ENCODE measurements at places on chromosomes 7 and 10.

- no peak for DNase-seq
These were observed 129.4 kb upstream of the PLPP4 start for GRCh38 chr10:120327675-120328074.

- DNase-seq: no peak
These were observed 40.4 kb downstream of the CAMK2B start for GRCh38 chr7:44284881-44285541.

- no peak for DNase-seq
These were observed 1.5 kb upstream of the PARD3 start for GRCh38 chr10:34816501-34817002.

DNA sequence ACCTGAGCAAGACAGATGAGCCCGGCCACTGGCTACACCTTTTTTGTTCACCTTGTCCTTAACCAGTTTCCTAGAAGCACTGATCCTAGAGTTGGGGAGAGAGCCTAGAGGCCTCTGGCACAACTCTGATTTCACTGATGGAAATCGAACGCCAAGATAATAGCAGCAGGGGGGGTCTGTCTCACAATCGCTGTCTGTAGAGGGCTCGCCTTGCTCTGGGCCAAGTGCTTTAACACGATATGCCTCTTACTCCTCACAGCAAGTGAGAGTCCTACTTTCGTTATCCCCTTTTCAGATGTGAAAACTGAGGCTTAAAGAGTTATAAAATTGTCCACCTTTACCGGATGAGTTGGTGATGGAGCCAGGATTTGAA lies 472 bp downstream of the RASSF4 start:
- DNase-seq: no peak

- DNase-seq: peak; percentile 85
These were observed 8.0 kb upstream of the BEND7 start for GRCh38 chr10:13536674-13537366.

DNA sequence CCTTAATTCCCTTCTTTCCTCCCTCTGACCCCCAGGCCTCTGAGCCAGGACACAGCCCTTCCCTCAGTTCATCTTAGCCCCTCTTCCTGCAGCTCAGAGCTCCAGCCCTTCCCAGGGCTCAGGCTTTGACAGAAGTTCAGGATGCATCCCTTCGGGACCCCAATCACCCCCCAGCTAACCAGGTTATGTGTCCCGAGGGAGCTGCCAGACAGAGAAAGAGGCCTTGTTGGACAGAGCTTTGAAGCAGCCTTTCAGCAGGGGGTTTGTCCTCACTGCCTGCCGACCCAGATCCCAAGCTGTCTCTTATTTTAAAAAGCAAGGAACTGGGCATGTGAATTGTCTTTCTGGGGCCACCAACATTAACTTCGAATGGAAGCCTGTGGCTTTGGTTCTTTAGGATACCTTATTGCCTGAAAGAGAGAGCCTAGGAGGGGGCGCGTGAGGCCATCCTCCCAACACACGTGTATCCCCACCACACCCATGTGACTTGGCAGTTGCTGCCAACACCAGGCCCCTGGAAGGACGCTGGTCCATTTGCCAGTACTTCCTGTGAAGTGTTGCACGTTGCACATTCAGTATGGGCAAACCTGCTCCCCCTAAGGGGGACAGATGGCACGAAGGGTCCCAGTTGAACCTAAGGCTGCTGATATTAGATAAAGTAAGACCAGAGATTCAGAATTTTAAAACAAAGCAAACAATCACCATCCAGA lies 858 bp downstream of the CCDC136 start:
- DNase-seq: no peak
